RWPE2 (cell line): ENCODE measurements at places on chromosomes 13 and 19.

DNA sequence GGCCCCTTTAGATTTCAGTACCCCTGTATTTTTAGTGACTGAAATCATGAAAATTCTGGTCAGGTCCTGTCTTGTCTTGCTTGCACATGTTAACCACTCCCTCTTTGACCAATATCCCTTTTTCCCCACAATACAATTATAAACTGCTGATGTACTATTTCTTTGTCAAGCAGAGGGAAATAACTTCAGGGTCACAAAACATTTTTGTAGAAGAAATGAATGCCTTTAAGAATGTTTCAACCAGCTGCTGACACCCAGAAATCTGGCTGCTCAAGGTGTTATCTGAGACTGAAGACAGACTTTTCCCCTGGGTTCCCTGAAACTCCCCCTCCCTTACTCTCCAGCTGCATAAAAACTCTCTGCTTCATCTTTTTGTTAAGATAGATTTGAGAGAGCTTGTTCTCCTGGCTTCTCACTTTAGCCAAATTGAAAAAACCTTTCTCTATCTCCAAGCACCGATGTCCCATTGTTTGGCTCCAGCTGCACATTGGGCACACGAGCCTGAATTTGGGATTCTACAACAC lies 18.4 kb upstream of the ACOD1 start:
- DNase-seq: no peak

- no peak for DNase-seq
Observed at GRCh38 chr13:86085890-86086289, 286.7 kb upstream of the SLITRK6 start.

DNA sequence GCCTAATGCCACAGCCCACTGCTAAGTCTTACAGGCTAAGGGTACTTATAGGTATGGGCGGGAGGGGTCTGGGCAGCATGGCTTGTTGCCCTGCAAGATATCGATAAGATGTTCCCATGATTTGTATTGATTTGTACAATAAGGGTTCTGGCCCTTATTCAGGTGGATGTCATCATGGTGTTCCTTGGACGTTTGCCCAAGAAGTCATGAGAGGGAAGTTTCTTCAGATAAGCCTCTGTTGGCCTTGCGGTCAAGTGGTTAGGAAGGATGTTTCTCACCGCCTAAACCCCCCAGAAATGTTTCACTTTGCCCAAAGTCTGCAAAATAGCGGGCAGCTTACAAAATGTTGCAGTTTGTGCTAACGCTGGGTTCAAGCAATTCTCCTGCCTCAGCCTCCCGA lies 7.3 kb downstream of the PARP4 start:
- DNase-seq: no peak

DNA sequence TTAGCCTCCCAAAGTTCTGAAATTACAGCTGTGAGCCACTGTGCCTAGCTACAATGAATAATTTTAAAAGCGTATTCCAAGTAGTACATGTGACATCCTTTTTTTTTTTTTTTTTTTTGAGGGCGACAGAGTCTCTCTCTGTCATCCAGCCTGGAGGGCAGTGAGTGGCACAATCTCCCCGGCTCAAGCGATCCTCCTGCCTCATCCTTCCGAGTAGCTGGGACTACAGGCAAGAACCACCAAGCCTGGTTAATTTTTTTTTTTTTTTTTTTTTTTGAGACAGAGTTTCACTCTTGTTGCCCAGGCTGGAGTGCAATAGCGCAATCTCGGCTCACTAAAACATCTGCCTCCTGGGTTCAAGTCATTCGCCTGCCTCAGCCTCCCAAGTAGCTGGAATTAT lies 3.8 kb upstream of the PRR12 start:
- no peak for DNase-seq

DNA sequence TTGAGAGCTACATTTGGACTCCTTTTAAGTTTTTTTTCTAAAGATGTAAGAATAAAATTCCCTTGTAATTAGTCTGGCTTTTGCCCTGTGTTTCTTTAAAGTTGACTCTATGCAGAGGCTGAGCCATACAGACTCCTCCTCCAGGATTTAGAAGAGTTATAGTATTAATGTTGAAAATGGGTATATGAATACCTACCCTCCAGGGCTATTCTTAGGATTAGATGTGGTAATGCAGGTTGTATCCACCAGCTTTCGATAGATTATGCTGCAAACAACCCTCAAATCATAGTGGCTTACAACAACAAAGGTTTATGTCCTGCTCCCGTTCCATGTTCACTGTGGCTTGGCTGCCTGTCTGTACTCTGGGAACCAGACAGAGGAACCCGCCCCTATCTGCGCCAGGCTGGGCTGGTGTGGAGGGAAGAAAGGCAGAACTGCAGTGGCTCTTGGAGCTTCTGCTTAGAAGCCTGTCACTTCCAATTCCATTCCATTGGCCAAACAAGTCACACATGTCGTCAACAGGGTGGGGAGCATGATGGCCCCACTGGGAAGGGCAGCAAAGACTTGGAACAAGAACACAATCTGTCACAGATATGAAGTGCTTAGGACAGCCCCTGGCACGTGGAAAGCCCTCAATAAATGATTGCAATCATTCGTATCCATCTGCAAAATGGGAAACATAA lies 290.8 kb downstream of the FOXO1 start:
- no peak for DNase-seq

GRCh38 chr19:55580628-55581144 lies at the start of gene ZNF579:
Gene ZNF579, minus strand, starts transcription at chr19:55580848. Its CDS starts 1,209 bp downstream, at chr19:55579639.
- DNase-seq: peak; percentile 82

GRCh38 chr19:54521860-54522513 lies 19.4 kb downstream of the LAIR2 start:
- DNase-seq: no peak

- no peak for DNase-seq
Observed at GRCh38 chr13:112804374-112804773, 114.5 kb downstream of the ATP11A start.

DNA sequence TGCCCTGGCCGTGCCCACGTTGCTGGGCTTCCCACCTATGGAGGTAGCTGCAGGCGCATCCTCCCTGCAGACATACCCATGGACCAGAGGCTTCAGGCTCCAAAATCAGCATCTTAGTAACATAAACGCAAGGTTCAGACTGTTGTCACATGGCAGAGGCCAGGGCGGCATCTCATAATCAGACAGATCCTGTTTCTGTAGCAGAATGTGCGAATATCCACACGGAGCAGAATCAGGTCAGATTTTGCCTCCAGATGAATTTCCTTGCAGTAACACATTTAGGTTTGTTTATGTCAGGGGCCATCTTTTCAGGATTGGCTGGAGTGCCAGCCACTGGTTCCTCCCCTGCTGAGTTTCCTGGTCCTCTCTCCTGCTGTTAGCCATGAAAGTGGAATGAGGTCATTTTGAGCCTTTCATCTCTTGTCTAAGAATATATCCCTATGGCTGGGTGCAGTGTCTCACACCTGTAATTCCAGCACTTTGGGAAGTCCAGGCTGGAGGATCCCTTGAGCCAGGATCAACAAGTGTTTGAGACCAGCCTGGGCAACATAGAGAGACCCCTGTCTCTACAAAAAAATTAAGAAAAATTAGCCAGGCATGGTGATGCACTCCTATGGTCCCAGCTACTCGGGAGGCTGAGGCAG lies 20.5 kb downstream of the SMARCA4 start:
- DNase-seq: no peak

- peak; percentile 69 for DNase-seq
Observed at GRCh38 chr13:21458451-21458812, 671 bp downstream of the ZDHHC20 start.

DNA sequence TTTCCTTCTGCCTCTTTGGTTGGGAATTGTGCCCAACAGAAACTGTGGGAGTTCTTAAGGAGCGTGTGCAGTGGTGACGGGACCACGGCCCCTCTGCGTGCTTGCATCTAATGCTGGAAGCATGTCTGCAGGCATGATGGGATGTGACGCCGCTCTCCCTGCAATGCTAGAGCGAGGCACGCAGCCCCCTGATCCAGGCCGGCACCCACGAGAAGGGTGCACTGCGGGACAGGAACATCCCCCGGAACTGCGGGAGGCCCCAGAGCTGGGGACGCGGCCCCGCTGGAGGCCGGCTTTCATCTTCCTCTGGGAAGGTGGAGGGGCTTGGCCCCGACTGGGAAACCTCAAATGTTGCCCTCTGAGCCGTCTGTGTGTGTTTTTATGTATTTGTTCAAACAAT lies 32.7 kb downstream of the TMEM255B start:
- no peak for DNase-seq

DNA sequence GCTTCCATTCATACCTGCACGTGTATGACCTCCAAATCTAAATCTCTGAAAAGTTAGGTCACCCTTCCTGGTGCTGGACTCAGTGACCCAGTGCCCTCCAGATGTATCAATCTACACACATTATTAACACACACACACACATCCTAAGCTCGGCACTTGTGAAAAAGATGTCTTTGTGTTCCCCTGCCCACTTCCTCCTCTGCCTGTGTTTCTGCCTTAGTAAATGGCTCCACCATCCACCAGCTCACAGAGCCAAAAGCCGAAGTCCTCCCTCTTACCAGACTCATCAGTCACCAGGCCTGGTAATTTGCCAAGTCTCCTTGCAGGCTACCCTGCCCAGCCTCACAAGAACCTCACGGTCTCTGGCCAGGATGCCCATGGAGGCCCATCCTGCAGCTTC lies 131.5 kb downstream of the SHISA2 start:
- DNase-seq: no peak

DNA sequence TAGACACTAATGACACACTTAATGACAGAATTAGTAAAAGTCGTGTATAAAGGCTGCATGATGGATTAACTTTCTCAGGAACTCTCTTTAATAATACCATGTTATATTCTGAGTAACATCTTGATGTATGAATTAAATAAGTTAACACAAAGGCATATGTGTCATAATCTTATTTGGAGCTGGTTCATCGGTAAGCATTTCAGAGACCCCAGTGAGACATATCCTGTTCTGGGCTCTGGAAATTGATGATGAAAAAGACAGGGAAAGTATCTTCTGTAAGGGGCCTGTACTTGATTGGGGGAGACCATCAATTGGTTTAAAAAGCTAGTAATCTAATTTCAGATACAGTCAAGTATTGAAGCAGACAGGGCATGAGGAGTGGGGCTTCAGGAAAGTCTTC lies 547.9 kb downstream of the GPC6 start:
- DNase-seq: no peak

- DNase-seq: no peak
Observed at GRCh38 chr19:9531933-9532332, 6.5 kb downstream of the ZNF426 start.

GRCh38 chr13:91978571-91978970 lies 580.1 kb downstream of the GPC5 start:
- no peak for DNase-seq

- DNase-seq: no peak
Observed at GRCh38 chr13:27813826-27814225, 21.5 kb downstream of the GSX1 start.

GRCh38 chr13:53545340-53545941 lies 516.8 kb downstream of the OLFM4 start:
- DNase-seq: no peak

DNA sequence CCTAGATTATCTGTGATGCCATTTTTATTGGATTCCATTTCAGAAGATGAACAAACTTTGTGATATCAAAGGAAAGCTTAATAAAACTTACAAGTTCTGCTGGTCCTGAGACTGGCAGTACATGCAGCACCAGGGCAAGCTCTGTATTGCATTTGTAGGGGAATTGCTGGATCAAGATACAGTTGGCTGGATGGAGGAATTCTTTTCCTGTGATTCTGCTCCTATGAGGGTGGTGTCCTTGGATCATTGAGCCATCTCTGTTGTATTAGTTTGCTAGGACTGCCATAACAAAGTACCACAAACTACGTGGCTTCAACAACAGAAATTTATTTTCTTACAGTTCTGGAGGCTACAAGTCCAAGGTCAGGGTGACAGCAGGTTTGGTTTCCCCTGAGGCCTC lies 33.9 kb upstream of the CSNK1A1L start:
- DNase-seq: no peak

DNA sequence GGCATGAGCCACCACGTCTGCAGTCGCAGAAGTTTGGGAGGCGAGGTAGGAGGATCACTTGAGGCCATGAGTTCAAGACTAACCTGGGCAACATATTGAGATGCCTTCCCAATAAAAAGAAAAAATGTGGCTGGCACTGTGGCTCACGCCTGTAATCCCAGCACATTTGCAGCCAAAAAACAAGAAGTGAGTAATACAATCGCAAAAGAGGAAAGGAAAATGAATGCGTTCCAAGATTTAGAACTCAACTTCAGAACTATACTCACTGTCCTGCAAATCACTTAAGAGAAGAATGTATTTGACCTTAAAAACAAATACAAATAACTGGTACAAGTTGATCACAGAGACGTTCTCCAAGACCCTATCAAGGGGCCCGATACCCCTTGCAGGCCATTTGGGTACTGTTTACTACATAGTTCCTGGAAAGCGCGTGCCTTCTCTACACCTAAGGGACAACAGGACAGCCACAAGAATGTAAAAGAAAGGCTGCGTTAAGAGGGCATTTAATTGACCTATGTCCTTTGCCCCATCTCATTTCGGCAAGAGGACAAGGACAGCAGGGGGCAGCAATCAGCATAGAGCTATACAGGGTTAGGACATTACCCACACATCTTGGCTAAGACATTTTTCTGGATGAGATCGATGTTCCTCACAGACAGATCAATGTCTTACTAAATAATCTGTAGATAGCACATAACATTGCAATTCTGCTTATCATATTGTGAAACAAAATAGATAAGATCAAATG lies 41.3 kb downstream of the FLT3 start:
- no peak for DNase-seq

GRCh38 chr19:54614726-54615125 lies 15.6 kb upstream of the LILRB1 start:
- no peak for DNase-seq

GRCh38 chr13:95222733-95223018 lies 78.6 kb downstream of the ABCC4 start:
- DNase-seq: no peak

DNA sequence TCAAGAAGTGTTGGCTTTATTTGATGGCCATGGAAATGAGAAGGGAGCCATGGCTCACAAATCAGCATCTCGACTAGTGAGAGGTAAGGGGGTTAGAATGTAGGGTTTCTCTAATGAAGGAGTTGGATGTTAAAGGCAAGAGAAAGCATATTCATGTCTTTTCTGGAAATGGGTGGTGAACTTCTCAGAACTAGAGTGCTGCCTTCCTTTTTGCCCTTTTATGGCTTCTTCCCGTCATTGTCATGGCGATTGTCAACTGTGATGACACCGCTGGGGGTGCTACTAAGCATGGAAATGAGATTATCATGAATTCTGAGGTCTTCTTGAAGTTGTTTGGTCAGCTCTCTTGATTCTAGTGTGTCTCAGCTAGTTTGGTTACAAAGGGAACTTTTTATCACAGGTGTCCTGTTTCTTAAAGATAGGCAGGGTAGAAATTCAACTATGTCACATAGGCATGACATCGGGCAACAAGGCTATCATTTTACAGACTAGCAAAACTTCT lies 180.4 kb downstream of the LIG4 start:
- no peak for DNase-seq

DNA sequence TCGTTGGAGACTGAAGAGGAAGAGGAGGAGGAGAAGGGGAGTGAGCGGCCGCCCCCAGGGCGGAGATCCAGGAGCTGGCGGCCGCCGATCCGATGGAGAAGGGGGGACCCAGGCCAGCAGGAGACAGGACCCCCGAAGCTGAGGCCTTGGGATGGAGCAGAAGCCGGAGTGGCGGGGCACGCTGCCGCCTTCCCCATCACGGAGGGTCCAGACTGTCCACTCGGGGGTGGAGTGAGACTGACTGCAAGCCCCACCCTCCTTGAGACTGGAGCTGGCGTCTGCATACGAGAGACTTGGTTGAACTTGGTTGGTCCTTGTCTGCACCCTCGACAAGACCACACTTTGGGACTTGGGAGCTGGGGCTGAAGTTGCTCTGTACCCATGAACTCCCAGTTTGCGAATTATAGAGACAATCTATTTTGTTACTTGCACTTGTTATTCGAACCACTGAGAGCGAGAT lies 1.8 kb downstream of the GADD45B start:
- DNase-seq: no peak

GRCh38 chr19:48290771-48291488 lies 21.0 kb downstream of the ZNF114 start:
- peak; percentile 67 for DNase-seq
